Stimulated activated CD4-positive, alpha-beta T cell treated with anti-CD3 and anti-CD28 coated beads, Interleukin-1b, Interleukin-23, amount 100 ng/mL, for 48 hours (primary cell): ENCODE measurements at places on chromosomes 3 and 15.

- no peak for DNase-seq
Observed at GRCh38 chr3:139897759-139898158, 37.2 kb upstream of the CLSTN2 start.

- no peak for DNase-seq
Observed at GRCh38 chr3:65030847-65031463, 343.2 kb upstream of the ADAMTS9 start.

DNA sequence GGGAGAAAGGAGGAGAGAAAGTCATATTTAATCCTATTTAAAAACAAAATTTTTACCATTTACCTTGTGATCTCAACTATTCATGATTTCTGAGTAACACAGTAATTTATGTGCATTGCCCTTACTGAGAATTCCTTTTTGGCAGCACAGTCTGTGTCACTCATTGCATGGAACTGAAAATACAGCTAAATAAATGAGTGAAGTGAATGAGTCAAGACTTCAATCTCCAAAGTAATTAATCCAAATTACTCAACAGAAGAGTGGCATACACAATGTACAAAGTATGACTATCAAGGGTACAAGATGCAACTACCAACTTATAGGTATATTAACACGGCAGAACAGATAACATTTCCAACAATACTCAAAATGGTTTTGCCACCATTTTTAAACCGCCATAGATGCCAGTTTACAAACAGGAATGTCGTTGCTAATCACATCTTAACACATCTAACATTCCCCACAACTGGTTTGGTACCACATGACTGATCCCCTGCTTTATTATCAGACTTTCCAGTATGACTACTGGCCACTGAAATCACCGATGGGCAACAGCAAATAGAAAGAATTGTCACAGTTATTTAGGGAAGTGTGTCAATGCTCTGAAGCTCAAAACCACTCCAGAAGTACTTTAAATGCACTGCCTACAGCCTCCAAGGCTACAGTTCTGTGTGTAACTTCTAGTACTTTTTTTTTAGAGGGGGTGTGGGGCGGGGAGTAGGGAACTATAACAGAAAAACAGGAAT lies 410.4 kb downstream of the SHQ1 start:
- no peak for DNase-seq

- DNase-seq, result no peak
Observed at GRCh38 chr15:50186752-50187151, 4.8 kb downstream of the SLC27A2 start.

GRCh38 chr15:52115598-52116427 lies 3.2 kb upstream of the BCL2L10 start:
- DNase-seq, result no peak

DNA sequence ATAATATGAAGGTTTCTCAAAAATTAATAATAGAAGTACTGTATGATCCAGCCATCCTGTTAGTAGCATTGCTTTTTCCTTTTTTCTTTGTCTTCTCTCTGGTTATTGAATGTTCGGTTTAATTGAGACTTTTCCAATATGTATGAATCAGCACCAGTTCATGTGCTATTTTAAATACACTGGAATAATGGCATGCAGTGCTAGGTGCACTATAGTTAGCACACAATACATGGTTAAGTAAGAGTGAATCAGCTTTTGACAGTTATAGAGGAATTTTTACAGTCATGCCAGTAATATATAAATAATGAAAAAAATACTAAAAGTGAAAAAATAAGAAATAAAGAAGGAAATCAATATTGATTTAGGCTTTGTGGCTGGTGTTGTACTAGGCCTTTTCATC lies 113.8 kb upstream of the STRIT1 start:
- no peak for DNase-seq

DNA sequence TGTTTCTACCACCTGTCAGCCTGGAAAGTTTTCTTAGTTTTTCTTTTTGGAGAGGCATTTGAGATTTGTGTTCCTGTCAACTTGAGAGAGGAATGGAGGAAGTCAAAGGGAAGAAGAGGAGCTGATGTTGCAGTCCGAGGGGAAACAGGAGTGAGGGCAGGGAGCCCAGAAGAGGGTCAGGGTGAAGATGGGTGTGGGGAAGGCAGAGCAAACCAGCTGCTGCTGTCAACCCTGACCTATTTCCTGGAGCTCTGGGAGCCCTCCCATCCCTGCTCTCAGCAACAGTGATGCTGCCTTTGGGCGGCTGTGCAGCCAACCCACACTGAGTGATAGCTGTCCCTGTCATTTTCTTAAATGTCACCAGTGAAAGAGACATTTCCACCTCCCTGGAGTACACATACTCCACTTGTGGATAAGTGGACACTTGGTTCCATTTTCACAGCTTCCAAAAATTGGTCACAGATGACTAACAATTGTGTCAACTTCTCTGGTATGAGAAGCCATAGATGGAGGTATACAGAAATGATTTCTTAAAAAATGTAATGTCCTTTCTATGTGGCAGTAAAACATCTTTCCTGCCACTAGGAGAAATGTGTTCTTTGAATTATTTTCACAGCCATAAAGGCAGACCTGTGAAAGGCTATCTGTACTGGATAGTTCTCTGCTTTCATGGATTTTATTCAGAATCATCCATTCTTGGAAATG lies 556.3 kb upstream of the TBL1XR1 start:
- DNase-seq, result no peak

DNA sequence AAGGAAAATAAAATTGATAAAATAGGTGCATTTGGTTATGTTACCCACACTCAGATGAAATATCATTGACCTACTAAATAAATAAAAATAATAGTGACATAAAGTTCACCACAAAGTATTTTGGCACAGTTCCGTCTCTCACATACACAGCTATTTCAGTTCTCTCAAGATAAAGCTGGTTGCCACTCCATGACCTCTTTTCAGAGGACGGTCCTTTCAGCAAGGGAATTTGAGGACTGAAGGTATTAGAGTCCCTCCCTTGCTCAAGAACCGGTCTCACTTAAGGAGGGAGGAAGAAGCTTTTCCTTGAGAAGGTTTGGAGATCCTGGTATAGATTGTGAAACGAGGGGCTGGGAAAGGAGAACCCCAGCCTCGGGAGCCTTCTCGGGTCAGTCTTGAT lies 285.5 kb upstream of the CFAP20DC start:
- no peak for DNase-seq

GRCh38 chr3:128226795-128227395 lies 73.6 kb downstream of the EEFSEC start:
- peak; percentile 12 for DNase-seq

DNA sequence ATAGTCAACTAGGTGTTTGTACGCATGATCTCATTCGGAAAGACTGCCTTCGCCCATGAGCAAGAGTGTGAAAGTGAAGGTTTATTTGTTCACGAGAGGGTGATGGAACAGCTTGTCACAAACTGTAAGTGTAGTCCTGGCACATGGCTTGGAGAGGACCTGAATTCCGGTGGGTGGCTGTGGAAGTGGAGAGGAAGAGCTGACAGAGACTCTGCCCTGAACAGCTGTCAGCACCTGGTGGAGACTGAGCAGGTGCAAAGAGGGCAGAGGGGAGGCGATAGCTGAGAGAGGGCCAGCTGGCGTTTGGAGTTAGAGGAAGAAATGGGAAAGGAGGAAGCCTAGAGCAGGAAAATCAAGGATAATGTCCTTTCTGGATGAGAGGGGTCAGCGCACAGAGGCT lies 155.7 kb downstream of the EEFSEC start:
- no peak for DNase-seq

DNA sequence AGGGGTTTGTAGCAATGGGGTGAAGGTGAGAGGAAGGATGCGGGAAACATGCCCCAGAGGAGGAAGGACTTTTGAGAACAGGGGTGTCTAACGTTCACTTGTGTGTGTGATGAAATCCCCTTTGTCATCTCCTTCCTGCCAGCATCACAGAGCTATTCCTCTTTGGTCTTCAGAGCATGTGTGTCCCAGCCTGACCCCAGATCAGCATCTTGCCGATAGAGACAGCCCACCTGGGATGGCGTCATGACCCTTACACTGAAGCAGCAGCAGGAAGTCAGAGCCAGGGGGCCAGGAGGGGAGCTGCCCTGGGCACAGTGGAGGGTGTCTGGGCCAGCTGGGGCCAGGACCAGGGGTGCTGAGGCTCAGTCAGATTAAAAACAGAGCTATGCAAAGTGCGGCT lies 29.9 kb upstream of the GRIP2 start:
- no peak for DNase-seq

GRCh38 chr3:42226470-42227425 lies 39.2 kb downstream of the CCK start:
- DNase-seq, result no peak

- no peak for DNase-seq
Observed at GRCh38 chr3:158352551-158352950, 218.4 kb upstream of the MLF1 start.

GRCh38 chr15:87369269-87369668 lies 887.3 kb downstream of the NTRK3 start:
- DNase-seq, result no peak

GRCh38 chr3:10975695-10976234 lies 16.8 kb upstream of the SLC6A1 start:
- no peak for DNase-seq

DNA sequence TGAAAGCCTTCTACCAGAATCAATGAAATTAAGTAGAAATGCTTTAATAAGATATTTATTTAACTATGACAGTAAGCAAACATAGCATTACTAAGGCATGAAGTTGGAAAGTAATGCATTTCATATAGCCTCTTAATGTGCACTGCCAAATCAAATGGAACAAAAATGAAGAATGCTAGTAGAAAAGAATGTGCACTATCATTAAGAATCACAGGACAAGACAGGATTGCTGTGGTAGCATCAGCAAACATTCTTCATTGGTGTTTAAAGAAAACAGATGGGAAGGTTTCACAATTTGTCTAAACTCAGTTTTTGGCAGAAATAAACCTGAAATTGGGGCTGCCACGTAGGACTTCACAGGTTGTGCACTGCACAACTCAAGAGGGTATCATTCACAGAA lies 168.9 kb downstream of the CNTN3 start:
- no peak for DNase-seq

DNA sequence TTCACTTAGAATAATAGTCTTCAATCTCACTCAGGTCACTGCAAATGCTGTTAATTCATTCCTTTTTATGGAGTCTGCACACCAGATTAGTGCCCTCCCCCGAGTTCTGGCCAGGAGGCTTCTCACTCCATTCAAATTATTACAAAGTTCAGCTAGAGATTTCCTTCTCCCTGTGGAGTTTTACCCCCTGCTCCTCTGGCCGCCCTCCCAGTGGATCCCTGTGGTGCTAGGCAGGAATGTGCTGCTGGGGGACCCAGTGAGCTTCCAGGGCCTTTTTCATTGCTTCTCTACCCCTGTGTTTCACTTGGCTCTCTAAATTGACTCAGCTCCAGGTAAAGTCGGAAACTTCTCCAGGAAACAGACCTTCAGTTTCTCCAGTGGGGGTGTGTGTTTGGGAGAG lies 42.7 kb upstream of the CD200R1L start:
- no peak for DNase-seq

DNA sequence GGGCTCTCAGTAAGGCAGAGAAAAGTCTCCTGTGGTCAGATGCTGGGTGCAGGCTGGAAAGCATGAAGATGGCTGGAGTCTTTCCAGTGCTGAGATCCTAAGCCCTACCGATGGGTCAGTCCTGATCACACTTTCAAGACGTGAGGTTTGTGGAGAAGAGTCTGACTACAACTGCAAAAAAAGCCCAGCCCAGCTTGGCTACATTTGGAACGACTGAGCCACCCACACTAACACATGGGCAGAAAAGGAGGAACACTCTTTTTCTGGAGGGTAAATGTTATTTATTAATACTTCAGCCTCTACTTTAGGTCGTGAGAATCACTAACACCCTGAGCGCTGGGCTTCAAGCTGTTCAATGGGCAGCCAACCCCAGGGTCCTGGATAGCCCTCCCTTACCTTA lies 22.0 kb upstream of the C3orf22 start:
- no peak for DNase-seq

DNA sequence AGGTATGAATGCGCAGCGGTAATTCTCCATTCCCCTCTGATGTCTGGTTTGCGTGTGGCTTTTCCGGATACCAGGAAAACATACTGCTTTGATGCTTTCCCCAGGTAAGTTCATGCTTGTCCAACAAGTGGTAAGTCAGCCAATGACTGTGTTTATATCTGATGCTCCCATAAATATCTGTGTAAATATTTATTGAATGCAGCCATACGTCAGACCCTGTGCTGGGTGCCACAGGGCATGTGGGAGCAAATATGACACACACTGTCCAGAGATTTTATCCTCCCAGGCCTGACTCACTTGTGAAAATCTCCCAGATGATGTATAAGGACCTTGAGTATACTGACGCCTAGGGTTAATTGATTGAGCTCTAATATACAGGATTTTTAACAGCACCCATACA lies 29.6 kb upstream of the CEMIP start:
- no peak for DNase-seq

GRCh38 chr3:108311797-108312196 lies 15.4 kb downstream of the HHLA2 start:
- no peak for DNase-seq

GRCh38 chr3:99953596-99953995 lies 135.9 kb downstream of the CMSS1 start:
- DNase-seq, result no peak

GRCh38 chr3:98592345-98592935 lies 971 bp downstream of the CPOX start:
- no peak for DNase-seq

DNA sequence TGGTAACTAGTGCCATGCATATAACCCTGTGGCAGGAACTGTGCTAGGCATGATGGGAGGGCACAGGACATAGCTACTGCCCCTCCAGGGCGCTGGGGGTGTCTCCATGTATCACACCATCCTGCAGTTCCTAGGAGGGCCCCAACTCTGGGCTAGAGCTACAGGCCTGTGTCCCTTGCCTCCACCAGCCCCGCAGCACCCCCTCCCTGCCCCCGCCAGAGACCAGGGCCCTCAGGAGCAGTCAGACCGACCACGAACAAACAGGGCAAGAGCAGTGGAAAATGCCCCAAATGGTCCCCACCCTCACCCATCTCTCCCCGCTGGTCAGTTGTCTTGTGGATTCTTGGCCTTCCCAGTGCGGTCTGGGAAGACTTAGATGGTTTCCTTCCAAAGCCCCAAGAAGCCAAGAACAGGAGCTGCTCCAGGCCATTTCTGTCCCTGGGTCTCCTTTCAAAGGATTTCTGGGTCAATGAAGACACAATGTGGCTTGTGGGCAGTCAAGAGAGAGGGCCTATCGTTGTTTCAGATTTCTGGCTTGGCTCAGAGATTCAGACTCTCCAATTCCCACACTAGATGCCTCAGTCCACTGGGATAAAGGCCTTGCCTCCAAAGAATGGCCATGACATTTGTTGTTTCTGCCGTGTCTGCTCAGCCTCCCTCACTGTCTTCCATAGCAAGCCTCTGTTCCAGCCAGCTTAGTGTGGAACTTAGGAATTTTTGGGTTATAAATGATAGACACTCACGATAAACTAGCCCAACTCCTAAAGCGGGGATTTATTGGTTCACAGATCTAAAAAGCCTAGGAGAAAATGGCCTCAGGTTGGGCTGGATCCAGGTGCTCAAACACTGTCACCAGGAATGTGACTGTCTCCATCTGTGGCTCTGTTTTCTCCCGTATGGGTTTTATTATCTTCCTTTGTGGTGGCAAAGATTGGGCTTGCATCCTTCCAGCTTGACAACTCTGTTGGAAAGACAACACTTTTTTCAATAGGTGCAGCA lies 80.6 kb downstream of the LSM3 start:
- DNase-seq, result no peak
